ENCODE measurements at places on chromosomes 3 and 15.
A peak's percentile ranks its signal among the peaks of the same experiment; 100 is the strongest.

DNA sequence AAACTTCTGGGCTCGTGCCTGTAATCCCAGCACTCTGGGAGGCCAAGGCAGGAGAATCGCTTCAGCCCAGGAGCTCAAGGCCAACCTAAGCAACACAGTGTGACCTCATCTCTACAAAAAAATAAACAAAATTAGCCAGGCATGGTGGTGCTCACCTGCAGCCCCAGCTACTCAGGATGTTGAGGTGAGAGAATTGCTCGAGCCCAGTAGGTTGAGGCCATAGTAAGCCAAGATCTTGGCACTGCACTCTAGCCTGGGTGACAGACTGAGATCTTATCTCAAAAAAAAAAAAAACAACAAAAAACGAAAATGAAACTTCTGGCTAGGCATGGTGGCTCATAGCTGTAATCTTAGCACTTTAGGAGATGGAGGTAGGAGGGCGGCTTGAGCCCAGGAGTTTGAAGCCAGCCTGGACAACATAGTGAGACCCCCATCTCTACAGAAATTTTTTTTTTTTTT lies 53.7 kb downstream of the PIK3CB start:
- DNase-seq: peak; percentile 95

DNA sequence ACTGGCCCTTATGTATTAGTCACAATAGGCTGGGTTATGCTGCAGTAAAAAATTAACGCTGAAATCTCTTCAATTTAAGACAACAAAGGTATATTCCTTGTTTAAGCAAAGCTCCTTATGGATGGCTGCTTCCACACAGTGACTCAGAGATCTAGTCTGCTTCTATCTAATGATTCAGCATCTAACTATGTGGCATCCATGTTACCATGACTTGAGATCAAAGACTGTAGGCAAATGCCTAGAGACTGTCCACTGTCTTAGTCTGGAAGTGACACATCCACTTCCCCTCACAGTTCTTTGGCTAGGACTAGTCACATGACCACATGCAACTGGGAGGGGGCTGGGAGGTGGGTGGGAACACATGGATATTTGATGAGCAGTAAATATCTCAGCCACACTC lies 61.3 kb upstream of the PSMD6 start:
- DNase-seq: peak; percentile 90

GRCh38 chr3:143562789-143563188 lies 285.5 kb downstream of the SLC9A9 start:
- no peak for DNase-seq

DNA sequence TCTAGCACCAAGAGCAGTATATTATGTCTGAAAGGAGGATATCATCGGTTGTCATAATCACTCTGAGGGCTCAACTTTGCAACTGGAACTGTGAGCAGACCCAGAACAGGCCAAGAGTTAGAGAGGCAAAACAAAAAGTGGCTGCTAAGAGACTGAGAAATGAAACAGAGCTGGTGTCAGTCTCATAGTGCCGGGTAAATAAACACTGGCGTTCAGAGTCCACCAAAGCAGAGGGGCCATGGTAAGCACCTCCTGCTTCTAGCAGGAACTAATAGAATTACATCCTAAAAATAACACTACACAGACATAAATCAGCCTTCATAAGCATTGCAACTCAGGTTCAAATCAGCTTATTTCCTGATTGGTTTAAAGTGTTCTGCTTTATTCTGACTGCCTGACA lies 10.3 kb upstream of the IL12A start:
- DNase-seq: no peak

DNA sequence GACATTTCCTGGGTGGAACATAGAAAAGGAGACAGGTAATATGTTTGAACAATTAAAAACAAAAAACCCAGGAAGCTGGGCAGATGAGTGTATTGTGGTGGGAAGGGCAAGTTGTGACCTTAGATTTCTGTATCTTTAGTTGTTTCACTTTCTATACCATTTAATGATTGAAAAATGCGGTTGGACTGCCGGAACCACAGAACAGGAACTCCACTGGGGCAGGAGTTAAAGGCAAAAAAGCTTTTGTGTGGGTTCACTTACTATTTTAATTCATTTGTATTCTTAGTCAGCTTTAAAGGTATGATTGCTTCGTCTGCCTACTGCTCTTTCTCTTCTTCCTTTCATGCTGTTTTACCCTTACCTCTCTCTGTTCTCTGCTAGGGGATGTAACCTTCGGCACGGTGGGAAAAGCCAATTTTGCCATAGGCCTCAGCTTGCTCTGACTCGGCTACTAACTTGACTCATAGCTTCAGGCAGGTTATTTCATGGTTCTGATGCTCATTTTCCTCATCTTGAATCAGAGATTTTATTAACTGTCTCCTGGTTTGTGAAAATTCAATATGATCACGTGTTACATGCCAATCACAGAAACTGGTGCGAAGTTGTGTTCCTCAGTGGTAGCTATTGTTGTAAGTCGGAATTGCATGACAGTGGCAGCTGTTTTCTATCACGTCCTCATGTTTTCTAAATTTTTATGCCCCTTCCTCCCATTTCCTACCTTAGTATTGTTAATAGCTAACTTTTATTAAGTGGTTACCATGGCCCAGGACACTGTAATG lies 1.6 kb upstream of the MCTP2 start:
- no peak for DNase-seq

All from M059J (cell line).